ENCODE measurements at places on chromosomes 12 and 14.

- no peak for DNase-seq
These were observed 6.5 kb downstream of the NOXRED1 start for GRCh38 chr14:77416836-77417235.

DNA sequence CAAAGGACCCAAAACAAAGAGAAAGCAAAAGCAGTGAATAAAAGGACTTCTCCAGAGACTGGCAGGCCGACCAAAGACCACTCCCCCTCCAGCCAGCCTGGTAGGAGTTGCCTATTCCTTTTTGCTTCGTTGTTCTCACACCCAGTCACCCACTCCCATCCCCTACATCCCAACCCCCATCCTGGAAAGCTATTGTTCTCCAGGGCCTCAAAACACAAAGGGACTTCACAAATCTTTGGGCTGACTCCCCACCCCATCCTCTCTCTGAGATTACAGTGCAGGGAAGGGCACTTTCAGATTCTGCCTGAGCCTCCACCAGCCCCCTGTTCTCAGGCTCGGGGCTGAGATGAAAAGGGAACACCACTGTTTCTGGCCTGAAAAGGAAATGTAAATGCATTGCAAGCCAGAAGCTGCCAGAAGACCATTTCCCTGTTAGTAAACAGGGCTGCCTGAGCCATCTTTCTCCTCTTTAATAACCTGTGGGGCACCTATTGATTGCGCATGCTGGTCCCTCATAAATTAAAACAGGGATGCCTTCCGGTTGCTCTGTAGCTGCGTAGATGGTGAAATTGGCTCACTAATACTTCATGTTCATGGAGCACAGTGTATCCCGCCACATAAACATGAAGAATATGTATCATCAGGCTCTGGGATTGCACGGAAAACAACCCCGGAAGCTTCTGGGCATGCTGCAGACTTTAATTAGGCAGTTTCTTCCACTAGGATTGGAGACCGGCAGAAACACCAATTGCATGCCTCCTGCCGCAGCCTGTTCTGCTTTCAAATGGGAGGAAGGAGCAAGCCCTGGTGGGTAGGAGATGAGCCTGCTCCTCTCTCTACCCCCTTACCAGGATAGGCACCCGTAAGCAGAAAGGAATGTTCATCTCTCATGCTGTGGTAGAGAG lies 130.3 kb upstream of the FUT8 start:
- DNase-seq, result peak; percentile 41

- no peak for DNase-seq
These were observed 168.1 kb downstream of the PRKCH start for GRCh38 chr14:61489512-61489911.

GRCh38 chr12:70002097-70002911 lies 177.3 kb downstream of the MYRFL start:
- no peak for DNase-seq

- DNase-seq, result no peak
These were observed 81.4 kb downstream of the FRMD6 start for GRCh38 chr14:51733147-51733546.

DNA sequence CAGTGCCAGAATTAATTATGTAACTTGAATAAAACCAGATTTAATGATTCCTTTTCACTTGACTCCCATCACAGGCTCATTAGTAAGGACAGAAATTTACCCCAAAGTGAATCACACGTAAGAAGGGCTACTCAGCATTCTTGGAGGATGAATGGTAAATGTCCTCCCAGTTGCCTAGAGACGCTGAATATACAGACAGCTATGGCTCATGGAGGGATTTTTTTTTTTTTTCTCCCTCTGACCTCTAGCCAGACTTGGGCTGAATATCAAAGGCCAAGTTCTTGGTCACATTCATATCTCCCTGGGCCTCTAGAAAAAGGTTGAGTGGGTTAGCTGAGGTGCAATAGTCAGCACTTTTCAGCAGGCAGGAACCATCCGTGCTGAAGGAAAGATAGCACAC lies 77.5 kb downstream of the PHLDA1 start:
- no peak for DNase-seq

- no peak for DNase-seq
These were observed 1351.7 kb upstream of the TMEM132C start for GRCh38 chr12:126915309-126915708.

GRCh38 chr14:53534841-53535240 lies 381.7 kb upstream of the DDHD1 start:
- no peak for DNase-seq

Measured in activated CD4-positive, alpha-beta T cell treated with anti-CD3 and anti-CD28 coated beads, Interleukin-2, amount 50 U/mL, for 16 hours (primary cell).